Hematopoietic multipotent progenitor cell treated with erythropoietin and hydrocortisone succinate and interleukin-3 and kit ligand, for 15 days (in vitro differentiated cells): ENCODE measurements at places on chromosomes 5 and 9.

- DNase-seq, result no peak
Observed at GRCh38 chr5:39946356-39947045, 521.7 kb upstream of the DAB2 start.

GRCh38 chr5:1164696-1165630 is 36.4 kb upstream of the SLC6A19 start:
- no peak for DNase-seq

- no peak for DNase-seq
Observed at GRCh38 chr5:74949976-74950375, 83.8 kb upstream of the FAM169A start.

DNA sequence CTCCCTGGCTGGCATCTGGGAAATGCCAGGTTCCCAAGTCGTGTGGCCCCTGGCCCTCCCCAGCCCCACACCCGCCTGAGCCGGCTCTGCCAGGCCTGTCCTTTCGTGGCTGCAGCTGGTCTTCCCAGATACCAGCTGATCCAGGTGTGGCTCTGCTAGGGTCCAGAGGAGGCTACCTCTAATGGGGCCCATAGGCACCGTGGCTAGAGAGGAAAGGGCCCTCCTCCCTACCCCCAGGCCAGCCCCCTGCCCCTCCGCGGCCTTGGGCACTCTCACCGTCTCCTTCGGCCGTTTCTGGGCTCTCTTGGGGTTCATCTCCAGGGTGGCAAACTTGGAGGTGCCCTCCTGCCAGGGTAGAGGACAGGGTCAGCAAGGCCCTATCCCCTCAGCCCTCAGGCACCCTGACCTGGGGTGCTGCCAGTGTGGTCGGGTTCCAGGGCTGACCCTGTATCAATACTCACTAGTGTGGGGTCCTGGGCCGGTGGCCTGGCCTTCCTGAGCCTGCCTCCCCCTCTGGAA is 17.0 kb downstream of the RALGDS start:
- DNase-seq, result no peak

- DNase-seq, result no peak
Observed at GRCh38 chr9:109887079-109887478, 107.1 kb downstream of the PALM2AKAP2 start.

GRCh38 chr5:16072616-16073015 is 107.0 kb downstream of the MARCHF11 start:
- DNase-seq, result no peak

- DNase-seq, result no peak
Observed at GRCh38 chr5:145539201-145539600, 295.9 kb downstream of the PRELID2 start.

DNA sequence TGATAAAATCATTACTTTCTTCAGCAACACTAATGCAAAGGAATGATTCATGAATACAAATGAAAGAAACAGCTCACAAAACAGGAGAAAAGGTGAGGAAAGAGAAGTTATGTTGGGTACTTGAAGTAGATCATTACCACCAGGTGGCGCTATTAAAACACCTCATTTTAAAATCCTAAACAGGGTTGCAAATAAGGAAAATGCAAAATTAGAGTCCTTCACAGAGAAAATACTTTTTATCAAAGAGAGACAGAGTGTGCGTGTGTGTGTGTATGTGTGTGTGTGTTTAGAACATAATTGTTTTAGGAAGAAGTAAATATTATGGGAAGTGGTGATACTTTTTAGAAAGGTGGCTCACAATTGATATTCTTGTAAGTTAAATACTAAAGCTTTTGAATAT is 49.5 kb upstream of the CD180 start:
- DNase-seq, result peak; percentile 60

DNA sequence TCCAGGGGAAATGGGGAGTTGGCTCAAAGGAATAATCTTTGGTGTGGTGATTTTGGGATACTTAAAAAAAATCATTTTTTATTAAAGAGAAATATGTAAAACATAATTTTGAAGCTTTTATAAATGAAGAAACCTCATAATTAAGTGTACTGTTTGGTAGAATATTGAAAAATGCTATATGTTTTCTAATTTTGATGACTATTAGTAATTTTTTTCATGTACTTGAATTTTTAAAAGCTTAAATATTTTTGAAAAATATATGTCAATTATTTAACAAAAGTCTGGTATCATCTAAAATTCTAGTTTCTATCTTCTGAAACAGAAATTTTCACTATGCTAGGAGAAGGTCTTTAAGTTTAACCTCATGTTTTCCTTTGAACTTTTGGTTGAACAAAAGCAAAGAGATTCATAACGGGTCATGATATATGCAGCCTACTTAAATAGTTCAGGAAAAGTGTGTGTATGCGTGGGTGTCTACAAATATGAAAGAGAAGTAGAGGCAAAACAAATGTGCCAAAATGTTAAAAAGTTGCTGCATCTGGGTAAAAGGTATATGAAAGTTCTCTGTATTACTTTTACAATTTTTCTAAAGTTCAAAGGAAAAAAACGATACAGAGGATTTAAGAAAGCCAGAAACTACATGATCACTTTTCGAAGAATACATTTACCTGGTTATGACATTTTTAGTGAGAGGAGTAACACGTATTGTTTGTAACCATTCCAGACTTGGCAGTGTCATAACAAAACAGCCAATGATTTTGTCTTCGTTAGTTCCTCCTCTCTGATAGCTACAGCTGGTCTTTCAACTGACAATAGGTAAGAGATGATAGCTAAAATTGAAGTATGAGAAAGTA is 117.3 kb upstream of the TNFAIP8 start:
- DNase-seq, result no peak

GRCh38 chr5:160209917-160210316 is 19.4 kb upstream of the FABP6 start:
- no peak for DNase-seq

DNA sequence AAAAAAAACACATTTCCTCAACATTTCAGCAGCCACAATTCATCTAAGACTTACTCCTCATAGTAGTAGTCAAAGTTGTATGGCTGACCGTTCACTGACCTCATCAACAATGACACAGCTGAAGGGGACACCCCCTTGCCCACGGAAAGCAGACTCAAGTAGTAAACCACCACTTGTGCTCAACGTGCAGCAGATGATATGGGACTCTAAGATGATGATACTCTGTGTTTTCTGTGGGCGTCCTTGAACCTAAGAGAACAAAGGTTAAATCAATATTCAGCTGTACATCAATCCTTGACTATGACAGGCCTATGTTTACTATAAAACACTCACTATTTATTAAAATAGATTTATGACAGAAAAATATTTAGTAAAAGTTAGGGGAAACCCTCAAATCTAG is 71.6 kb downstream of the SETX start:
- no peak for DNase-seq

DNA sequence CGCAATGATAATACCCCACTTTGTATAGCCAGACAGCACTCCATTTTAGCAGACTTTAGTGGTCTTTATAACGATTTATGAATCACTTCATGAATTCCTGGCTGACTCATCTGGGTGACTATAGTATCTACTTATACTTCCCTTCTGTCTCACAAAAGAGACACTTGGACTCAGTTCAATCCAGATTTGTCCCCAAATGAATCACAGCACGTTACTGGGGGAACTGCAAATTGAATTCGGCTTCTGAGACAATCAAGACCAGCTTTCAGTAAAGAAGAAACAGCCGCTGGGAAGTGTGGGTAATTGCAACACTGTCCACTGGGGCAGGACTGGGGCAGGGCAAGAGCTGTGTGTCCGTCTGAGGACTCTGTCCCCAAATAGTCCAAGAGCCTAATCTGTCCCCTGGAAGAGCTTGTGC is 337.3 kb upstream of the RFX3 start:
- no peak for DNase-seq

DNA sequence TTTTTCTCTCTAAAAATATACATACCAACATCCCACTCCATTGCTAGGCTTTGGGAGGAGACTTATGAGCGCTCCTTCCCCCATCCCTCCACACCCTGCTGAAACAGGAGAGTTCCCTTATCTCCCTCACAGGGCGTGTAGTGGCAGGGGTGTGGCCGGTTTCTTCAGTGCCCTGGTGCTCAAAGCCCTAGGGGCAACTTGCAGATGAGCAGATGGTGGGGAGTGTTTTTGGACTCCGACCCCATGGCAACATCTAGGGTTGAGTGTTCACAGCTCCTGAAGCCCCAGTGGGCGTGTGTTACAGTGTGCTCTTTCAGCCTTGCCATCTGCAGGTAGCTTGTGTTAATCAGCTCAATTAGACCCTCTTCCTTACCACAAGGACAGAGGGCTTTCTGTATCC is 409.5 kb downstream of the MAT2B start:
- DNase-seq, result peak; percentile 62

GRCh38 chr5:137236252-137236651 is 262.9 kb downstream of the SPOCK1 start:
- no peak for DNase-seq

DNA sequence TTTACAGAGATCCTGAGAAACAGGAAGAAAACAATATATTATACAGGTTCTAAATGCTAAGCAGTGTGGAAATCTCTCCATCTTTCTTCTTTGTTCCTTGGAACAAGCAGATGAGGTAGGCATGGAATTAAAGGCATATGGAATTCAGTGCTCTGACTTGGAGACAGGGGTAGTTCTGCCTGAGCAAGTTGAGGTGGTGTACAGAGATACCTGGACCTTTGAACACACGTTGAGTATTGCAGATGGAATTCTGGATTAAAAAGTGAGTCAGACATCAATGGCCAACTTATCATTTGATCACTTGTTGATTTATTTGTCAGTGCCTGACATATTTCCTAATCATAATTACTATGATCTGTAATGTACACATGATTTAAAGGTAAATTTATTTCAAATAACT is 293.9 kb upstream of the IRX4 start:
- no peak for DNase-seq

- DNase-seq, result no peak
Observed at GRCh38 chr5:138349852-138350562, 2.5 kb upstream of the KDM3B start.

DNA sequence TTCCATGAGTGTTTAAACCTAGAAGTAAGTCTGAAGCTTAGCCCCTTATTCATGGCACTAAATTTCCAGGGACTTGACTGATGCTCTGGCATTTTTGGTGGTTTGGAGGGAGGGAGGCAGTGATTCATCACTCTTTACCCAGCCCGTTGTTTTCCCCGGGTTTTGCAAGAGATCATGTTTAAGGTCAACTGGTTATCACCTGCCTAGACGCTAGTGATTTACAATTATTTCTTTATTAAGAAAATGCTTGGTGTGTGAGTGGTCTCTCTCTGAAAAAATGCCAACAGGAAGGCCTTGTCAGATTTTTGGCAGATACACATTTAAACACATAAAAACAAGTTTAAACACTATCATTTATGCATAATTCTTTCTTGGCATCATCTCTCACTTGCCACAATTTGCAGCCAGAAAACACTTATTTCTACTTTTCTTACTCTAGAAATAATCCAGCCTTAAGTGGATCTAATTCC is 737.9 kb upstream of the ZNF608 start:
- no peak for DNase-seq

DNA sequence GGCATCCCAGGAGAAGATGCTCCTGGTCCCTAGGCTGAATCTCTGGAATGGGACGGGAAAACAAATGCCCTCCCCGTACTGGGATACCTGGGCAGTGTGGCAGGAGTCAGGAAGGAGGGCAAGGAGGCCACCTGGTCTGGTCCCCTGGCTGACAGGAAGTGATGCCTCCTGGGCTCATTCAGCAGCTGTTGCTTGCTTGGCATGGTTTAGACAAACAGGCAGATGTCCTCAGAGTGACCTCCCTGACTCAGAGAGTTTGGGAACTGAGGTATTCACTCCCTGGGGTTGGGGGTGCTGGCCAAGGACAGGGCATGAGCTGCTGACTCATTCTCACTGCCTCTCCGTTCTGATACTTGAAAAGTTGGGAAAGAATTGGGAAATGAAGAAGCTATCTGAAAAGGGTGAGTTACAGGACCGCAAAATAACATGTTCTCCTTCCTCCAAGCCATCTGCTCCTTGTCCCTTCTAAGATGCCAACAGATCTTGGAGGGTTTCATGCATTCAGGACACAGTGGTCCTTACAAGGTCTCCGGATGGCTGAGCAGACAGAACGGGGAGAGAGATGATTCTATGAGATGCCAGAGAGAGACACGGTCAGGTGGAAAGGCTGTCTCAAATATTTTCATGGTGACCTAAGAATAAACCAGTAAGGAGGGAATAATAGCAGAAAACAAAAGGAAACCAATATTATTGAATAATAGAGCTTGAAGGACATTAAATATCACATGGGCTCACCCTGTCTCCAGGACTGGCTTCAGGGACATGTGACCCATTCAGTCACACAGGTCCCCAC is 534.5 kb downstream of the BNC2 start:
- no peak for DNase-seq

GRCh38 chr5:14164164-14165163 is 21.3 kb downstream of the TRIO start:
- no peak for DNase-seq

DNA sequence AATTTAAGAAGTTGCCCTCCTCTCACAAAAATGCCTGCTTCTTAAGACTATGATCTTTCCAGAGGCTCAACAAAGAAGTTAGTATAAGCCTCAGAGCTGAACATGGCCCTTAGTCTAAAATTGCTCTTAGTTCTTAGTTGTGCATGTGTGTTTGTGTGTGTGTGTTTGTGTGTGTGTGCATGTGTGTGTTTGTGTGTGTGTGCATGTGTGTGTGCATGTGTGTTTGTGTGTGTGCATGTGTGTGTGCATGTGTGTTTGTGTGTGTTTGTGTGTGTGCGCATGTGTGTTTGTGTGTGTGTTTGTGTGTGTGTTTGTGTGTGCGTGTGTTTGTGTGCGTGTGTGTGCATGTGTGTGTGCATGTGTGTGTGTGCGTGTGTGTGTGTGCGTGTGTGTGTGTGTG is 15.8 kb downstream of the IL31RA start:
- DNase-seq, result no peak

GRCh38 chr5:95219411-95219810 is 65.5 kb downstream of the MCTP1 start:
- DNase-seq, result no peak

- no peak for DNase-seq
Observed at GRCh38 chr5:88045931-88046461, 222.6 kb downstream of the TMEM161B start.

DNA sequence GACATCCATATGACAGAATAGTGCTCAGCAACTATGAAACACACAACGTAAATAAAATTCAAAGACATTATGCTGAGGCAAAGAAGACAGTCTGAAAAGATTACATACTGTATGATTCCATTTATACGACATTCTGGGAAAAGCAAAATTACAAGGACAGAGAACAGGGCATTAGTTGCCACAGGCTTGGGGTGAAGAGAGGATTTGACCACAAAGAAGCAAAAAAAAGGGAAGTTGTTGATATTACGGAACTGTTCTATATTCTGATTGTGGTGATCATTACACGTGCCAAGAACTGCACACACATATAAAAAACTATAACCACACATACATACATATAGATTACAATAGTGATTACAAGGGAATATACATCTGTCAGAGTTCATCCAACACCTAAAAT is 24.1 kb downstream of the CDK5RAP2 start:
- no peak for DNase-seq

GRCh38 chr5:154482528-154483449 is 4.8 kb upstream of the HAND1 start:
- DNase-seq, result no peak

GRCh38 chr5:132673939-132674630 is at the start of gene IL4:
TSS of gene IL4 (plus strand) at chr5:132673989. CDS start at chr5:132674051, 62 bp downstream.
- no peak for DNase-seq

GRCh38 chr9:131848570-131849160 is 108.8 kb upstream of the RAPGEF1 start:
- DNase-seq, result no peak

- DNase-seq, result no peak
Observed at GRCh38 chr9:134391319-134392231, 65.3 kb downstream of the RXRA start.

- no peak for DNase-seq
Observed at GRCh38 chr5:71783891-71784290, 64.8 kb downstream of the CARTPT start.
